Renal pelvis (tissue), 12 donors: ENCODE measurements at places on chromosomes 2 and 18.

- DNase-seq = no peak
Observed at GRCh38 chr2:150846691-150847090, 359.2 kb upstream of the RND3 start.

DNA sequence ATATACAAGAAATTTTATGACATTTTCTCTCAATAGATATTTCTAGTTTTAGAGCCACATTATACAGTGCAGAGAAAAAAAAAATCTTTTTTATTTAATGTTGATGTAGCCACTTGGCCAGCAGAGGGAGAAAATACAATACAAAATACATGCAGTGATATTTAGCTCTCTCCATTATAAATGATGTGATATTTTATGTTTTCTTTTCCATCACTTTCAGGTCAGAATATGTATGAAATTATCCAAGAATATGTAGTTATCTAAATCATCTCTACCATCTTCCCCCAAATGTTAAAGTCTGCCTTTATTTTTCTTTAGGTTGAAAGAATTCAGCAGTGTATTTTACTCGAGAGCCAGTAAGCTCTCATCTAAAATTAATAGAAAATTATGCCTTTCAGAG is 533.6 kb upstream of the FSHR start:
- DNase-seq = no peak

DNA sequence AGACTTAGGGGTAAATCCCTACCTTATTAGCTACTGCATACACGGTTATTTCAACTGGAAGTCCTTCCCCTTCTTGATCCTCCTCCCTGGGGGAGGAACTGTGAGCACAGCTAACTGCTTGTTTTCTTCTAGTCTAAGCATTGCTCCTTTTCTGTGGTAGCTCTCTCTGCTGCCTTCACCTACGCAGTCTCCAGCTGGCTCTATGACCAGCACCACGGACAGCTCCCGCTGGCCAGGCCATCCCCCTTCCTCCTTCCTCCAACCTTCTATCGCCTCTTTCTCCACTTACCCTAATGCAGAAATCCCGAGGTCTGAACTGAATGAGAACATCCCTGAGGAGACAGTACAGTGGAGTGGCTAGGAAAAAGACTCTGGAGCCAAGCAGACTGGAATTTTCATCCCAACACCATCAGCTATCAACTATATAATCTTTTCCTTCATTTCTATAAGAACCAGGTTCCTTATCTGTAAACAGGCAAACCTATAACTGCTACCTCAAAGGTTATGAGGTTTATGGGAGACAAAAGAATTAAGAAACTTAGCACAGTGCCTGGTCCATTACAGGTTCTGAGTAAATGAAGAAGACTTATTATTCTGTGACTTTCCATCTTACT is 4.7 kb upstream of the CFAP65 start:
- peak; percentile 67 for DNase-seq

DNA sequence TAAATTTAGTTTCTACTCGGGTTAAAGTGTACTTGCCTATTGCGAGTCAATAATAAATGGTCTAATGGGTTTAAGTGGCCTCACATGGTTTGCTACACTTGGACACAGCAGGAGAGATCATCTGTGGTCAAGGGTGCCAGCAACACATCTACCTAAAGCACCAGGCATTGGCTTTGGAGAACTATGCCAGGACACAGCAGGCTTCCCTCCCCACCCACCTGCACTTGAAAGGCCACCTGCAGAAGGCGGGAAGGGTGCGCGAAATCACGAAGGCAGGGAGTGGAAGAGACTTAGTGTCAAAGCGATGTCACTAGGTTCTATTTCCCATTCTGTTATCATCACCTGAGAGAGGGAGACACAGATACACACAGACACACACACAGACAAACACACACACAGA is 44.5 kb downstream of the MYT1L start:
- DNase-seq = no peak

DNA sequence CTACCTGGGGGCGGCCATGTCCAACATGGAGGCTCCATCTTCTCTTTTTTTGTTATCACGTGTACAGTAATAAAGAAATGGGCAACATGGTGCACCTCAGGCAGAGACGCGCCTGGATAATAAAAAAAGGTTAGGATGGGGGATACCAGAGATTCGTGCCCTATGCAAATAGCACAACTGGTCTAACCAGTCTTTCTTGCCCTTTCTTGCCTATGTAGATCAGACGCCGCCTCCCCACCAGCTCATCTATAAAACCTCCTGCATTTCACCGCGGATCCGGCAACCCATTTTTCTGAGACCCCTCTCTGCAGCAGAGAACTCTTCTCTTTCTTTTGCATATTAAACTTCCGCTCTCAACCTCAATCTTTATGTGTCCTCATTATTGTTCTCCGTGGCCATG is 68.7 kb downstream of the MYL12B start:
- no peak for DNase-seq

GRCh38 chr2:44333994-44334393 is 27.3 kb downstream of the PREPL start:
- no peak for DNase-seq

- no peak for DNase-seq
Observed at GRCh38 chr2:238818561-238818960, 29.3 kb upstream of the TWIST2 start.
